ENCODE measurements at places on chromosomes 12 and 14.

- DNase-seq, result no peak
Measured at GRCh38 chr12:105024928-105025327, 38.8 kb downstream of the NOPCHAP1 start.

DNA sequence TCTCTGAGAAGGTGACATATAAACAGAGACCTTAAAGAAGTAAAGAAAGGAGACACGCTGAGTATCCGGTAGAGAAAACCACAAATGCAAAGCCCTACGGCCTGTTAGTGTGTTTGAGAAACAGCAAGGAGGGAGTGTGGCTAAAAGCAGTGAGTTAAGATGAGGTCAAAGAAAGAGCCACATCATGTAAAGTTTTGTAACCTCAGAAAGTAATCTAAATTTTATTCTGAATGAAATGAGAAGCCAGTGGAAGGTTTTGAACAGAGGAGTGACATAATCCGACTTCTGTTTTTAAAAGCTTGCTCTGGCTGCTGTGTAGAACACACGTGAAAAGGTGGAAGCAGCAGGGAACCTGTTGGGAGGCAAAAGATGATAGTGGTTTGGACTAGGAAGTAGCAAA lies 32.6 kb downstream of the PPP2R5E start:
- no peak for DNase-seq

DNA sequence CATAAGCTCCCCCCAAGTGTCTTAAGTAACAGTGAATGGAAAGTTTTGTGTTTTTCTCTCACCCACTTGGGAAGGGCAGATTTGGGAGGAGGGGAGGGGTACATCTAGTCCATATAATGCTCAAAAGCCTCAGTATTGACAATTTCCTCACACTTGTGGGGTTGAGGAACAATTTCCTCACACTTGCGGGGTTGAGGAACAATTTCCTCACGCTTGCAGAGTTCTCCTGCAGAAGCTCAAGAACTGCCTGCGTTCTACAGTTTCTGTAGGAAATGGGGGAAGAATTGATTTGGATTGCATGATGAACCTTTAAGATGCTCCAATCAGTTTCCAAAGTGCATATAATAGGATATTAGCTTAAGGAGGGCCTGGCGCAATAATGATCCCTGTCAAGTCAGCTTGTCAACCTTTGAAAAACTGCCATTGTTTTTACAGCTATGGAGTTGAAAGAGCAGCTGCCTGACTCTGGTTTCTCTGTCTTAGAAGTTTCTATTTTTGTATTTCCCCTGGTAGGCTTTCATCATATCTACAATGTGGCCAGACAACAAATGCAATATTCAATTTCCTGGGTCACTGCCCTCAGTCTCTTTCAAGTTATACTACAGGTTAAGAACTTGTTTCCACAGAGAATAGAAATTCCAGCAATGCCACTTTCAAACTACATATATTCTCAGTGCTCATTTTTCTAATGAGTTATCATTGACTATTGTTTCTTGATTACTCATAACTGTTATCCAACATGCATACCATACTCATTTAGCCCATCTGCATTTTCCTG lies 66.5 kb downstream of the PLEKHG7 start:
- no peak for DNase-seq

DNA sequence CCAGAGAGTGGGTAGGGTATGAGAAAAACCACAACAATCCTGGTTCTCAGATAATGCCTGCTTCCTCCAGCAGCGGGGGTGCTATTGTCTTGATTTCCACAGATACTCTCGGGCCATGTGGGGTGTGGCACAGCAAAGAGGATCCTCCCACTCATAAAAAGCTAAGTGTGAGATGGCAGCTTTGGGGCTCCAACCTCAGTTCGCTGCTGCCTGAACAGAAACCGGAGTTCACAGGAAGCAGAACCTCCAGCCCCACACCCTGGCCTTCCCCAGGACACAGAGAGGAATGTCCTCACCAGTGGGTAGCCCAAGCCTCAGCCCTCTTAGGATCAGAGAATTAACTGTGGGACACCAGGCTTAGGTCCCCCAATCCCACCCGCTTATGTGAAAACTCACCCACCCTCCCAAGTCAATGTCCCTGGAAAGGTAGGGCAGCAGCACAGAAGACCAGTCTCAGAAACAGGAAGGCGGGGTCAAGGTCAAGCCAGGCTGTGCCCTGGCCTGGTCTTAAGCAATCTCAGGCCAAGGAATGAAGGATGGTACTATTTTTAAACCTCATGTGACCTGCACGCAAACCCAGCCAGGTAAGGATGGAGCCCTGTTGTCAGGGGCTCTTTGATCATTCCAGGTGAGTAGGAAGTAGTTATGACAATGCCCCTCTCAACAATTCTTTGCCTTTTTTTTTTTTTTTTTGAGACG lies 9.0 kb downstream of the KCTD10 start:
- DNase-seq, result no peak

- no peak for DNase-seq
Measured at GRCh38 chr12:103997286-103997900, 31.7 kb downstream of the TDG start.

- no peak for DNase-seq
Measured at GRCh38 chr12:115046805-115047204, 362.8 kb upstream of the TBX3 start.

- DNase-seq, result no peak
Measured at GRCh38 chr12:109858764-109859163, 21.6 kb downstream of the GLTP start.

- DNase-seq, result no peak
Measured at GRCh38 chr14:59484639-59485175, 390 bp downstream of the JKAMP start.

- DNase-seq, result no peak
Measured at GRCh38 chr14:28023853-28024252, 742.7 kb upstream of the FOXG1 start.

DNA sequence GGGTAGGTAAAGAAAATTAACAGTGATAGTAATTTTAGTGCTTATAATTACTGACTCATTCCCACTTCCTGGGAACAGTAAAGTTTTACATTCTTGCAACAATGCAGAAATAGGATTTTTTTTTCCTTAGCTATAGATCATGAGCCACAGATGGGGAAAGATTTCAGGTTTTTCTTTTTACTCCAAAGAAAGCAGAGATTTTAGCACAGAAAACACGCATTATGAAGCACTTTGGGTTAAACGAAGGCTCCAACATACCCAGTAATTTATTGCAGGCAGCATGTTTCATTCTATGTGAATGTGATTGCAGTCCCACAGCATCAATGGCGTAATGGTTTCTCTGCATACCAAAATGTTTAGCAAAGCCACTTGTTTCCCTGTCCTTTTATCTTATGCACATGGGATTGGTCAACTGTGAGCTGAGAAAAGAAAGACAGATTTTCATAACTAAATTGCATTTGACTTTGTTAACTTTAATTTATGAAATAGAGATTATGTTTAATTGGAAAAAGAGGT lies 124.6 kb upstream of the E2F7 start:
- DNase-seq, result no peak

DNA sequence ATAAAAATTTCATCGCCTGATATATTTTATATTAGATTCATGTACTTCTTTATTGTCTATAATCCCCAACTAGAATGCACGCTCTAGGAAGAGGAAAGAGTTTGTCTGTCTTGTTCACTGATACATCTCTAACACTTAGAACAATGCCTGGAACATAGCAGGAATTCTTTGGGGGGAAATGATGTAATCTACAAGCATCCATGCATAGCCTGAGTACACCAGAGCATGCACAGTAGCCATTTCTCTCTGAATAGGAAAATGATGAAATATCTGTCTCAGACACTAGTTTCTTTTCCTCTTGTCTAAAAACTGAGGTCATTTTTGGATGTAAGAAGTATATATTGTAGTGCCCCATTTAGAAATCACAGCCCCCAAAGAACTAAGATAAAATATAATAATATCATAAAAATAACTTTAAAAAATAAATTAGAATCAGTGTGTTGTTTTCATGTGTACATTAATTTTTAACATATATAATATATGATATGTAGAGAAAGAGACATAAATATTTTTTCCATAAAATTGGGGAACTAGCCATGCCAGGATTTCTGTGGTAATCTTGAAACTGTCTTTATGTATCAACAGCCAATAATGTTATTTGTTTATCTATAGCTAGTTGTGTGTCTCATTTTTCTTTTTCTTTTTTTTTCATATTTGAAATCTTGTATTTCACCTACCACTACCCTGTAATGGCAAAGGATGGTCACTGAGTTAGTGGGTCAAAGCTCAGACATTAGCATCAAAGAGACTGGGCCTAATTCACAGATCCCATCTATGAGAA lies 155.6 kb upstream of the TMCC3 start:
- no peak for DNase-seq

GRCh38 chr14:35986219-35986573 lies 160.1 kb downstream of the BRMS1L start:
- DNase-seq, result no peak

DNA sequence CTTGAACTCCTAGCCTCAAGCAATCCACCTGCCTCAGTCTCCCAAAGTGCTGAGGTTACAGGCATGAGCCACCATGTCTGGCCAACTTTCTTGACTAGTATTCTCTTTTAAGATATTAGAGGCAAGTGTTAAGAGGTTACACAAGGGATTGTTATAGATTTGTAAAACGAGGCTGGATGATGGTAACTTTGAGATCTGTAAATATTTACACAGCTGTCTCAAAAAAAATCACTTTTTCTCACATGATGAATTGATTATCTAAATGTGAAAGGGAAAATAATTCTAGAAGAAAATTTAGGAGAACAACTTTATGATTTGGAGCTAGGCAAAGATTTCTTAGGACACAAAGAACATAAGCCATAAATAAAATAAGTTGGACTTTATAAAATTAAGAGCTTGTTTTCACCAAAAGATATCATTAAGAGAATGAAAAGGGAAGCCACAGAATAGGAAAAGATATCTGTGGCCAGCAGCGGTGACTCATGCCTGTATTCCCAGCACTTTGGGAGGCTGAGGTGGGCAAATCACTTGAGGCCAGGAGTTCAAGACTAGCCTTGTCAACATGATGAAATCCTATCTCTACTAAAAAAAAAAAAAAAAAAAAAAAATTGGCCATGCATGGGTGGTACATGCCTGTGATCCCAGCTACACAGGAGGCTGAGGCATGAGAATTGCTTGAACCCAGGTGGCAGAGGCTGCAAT lies 77.4 kb downstream of the BBS10 start:
- no peak for DNase-seq

DNA sequence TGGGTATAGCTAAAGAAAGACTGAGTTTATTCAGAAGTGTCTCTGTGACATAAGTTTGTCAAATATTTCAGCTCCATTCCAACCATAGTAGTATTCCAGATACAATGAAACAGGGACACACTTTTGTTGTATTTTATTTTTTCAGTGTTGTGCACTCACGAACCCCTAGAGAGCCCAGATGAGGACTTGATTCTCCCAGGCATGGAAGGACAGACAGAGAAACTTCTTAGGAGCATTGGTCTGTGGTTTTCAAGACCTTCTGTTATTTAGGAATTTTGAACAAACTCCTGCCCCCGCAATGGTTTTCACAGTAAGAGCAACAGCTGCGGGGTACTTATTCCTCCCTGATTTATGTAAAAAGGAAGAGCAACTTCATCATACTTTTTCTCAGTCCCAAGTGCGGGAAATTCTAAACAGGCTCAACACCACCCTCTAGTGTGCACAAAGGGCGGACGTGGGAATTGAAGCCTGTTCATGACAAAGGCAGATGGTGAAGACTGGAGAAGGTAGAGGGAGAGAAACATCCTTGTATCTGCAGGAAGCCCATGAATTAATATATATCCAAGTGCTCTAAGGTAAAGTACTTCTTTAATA lies 147.6 kb downstream of the PAH start:
- DNase-seq, result peak; percentile 52

DNA sequence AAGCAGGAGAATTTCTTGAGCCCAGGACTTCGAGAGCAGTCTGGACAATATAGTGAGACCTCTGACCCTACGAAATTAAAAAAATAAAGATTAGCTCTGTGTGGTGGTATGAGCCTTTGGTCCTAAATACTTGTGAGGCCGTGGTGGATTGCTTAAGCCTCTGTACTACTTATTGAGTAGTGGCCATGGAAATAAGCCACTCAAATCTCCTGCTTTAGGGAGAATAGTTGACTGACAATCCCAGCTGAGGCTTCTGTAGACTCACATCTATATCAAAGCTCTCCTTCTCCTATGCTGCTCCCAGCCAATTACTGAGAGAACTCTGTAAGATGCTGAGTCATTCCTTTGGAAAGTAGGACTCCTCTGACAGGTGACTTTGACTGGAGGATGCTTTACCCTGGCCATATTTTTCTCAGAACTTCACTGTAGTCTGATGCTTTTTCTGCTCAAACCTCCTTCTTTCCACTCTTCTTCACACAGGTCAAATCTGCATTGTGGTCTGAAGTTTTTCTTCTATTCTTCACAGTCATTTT lies 420.2 kb downstream of the SLC6A15 start:
- DNase-seq, result no peak

DNA sequence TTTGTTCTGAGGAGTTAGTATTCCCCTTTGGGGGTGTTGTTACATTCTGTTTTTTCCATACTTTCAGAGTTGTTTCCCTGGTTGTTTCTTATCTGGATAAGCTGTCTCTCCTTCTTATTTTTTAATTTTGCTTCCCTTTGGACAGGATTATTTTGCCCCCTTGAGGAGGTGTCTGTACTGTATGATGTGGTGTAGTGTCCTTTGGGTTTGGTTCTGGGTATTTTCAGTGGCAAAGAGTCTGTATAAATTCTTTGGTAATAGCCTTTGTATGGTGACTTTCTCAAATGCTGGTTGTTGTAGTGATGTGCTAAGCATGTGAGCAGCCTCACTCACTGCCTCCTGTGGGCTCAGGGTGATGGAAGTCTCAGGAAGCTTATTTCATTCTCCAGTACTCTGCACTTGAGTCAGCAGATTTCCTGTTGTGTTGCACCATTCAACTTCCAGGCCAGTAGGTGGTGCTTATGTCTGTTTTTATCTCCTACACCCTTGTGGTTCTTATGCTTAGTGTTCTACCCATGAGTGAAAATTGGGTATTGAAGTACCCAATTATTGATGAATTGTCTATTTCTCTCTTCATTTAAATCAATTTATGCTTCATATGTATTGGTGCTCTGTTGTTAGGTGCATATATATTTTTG lies 103.3 kb upstream of the PMCH start:
- DNase-seq, result peak; percentile 6

DNA sequence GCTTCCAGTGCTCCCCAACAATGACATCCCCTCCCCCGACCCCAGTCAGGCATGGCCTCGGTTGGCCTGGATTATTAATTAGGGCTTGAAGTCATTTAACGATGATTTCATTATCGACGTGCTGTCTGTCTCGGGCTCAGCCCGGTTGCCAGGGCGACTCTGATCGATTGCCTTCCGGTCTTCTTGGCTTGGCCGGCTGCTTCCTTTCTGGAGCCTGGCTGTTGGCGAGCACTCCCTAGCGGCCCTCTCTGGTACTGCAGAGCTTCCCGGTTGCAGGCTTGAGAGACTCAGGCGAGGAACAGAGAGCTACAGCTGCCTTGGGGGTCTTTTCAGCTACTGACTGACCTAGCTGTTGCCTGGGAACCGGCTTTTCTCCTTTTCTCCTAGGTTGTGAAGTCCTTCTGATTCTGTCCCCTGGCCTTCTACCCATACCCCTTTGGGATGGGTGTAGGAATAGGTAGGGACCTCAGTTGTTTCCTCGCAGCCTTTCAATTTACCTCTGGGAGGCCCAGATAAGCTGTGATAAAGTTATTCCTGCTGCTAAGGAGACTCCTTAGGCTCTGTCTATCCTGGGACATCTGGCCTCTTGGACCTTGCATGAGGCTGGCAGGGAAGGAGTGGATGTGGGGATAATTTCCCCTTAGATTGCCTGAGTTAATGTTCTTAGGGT lies 5.5 kb upstream of the CISTR start:
- DNase-seq, result peak; percentile 91
